ENCODE measurements at places on chromosomes 12 and 14.

DNA sequence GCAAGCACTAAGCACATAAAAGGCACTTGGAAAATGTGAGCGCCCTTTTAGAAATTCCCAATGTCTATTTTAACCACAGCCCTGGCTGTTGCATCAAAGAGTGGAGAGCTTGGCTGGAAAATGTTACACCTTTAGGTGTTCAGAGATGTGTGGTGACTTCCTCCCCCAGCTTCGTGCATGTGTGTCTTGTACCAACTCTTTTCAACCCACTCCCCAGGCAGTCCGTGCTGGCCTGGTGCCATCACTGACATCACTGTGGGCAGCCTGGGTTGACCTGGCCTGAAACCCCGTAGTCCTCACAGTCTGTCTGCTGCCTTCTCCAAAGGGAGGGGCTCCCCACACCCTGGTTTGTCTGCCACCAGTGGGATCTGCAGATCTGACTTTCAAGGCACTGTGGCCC is 101.8 kb downstream of the SCARB1 start:
- DNase-seq: no peak

- DNase-seq: no peak
These were observed 258.8 kb downstream of the APAF1 start for GRCh38 chr12:98903875-98904274.

- DNase-seq: no peak
These were observed 110.2 kb downstream of the VCPKMT start for GRCh38 chr14:50006141-50006540.

DNA sequence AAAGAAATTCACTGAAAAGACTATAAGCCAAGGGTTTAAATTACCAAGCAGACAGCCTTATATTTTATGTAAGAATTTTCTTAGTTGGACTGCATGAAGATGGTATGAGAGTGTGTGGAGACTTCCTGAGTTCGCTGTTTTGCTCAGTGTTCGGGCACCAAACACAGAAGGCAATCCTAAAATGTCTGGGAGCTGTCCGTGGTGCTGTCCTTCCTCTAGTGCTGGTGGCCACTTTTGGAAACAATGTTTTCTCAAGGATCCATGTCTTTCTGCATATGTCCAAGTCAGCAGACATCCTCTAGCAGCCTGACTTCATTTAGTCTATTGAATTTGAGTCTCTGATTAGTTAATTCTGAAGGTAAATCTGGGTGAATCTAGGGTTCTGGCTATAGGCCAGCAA is 135.8 kb downstream of the SLC8A3 start:
- no peak for DNase-seq

GRCh38 chr12:108482717-108483212 is 32.3 kb upstream of the FICD start:
- no peak for DNase-seq

DNA sequence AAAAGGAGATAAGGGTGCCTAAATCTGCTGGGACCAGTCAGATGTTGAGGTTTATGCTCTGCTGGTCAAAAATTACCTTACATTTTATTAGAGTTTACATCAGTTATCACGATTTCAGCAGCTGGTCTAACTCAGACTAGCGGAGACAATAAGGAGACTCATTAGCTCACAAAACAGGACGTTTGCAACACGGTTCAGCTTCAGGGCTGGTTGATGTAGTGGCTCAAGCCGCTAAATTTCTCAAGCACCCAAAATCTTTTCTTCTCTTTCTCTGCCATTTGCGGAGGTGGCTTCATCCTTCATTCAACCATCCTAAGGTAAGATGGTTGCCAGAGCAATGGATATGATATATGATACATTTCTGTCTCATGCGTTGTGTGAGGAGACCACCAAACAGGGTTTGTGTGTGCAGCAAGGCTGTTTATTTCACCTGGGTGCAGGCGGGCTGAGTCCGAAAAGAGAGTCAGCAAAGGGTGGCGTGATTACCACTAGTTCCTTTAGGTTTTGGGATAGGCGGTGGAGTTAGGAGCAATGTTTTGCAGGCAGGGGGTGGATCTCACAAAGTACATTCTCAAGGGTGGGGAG is 30.3 kb upstream of the CLIP1 start:
- no peak for DNase-seq

Data from AG04450 (cell line).